ENCODE measurements at places on chromosomes 11 and 22.

DNA sequence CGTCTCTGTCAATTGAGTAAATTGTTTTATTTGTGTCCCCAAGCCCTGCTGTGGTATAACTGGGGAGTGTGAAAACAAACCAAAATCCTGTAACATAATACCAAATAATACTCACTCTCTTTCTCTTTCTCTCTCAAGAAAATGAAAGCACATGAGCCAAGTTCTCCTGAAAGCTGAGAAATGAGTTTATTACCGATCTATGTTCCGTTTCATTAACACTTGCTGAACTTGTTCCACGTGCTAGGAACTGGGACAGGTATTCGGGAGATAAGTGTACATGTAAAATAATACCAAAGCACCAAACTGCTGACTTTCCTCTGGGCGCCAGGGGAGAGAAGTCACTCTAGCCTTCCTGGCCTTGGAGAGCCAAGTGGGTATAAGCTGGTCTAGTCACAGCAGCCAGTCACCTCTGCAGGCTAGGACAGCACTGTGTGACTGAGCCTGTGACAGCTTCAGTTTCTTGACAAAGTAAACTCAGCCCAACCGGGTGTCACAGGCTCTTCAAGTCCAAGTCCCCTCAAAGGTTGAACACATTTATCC lies 23.1 kb downstream of the CD6 start:
- DNase-seq = no peak

DNA sequence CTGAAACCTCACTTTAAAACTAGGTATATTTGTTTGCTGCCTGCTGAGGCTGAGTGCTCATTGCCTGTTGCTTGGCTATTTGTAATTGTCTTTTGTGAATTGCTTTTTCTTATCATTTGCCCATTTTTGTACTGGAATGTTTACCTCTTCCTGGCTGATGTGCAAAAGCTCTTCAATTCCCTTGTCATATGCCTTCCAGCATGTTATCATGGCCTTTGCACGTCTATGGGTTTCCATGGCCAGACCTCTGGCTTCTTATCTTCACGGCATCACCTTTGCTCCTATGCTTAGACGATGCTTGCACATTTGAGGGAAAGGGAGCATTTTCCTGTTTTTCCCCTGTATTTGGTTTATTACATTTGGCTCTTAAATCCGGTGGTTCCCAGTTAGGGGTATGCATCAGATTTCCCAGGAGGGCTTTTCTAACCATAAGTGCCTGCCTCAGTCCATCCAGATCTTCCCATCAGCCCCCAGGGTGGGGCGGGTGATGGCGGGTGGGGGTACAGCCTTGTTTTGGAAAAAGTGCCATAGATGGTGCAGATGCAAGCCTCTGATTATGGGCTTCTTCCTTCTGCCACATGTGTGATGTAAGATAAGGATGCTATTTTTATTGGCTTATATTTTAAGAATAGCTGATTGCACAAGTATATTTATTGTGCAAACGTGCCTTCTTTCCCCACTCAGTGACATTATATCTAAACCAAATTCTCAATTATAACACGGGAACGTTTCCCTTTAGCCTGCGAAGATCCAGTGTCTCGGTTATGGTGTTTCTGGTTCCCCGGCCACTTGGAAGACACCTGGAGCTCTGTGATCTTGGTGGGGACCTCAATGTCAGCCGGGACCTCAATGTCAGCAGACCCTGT lies 70.6 kb upstream of the SEPTIN5 start:
- DNase-seq = no peak

- no peak for DNase-seq
Measured at GRCh38 chr11:82176365-82176764, 557.3 kb downstream of the FAM181B start.

DNA sequence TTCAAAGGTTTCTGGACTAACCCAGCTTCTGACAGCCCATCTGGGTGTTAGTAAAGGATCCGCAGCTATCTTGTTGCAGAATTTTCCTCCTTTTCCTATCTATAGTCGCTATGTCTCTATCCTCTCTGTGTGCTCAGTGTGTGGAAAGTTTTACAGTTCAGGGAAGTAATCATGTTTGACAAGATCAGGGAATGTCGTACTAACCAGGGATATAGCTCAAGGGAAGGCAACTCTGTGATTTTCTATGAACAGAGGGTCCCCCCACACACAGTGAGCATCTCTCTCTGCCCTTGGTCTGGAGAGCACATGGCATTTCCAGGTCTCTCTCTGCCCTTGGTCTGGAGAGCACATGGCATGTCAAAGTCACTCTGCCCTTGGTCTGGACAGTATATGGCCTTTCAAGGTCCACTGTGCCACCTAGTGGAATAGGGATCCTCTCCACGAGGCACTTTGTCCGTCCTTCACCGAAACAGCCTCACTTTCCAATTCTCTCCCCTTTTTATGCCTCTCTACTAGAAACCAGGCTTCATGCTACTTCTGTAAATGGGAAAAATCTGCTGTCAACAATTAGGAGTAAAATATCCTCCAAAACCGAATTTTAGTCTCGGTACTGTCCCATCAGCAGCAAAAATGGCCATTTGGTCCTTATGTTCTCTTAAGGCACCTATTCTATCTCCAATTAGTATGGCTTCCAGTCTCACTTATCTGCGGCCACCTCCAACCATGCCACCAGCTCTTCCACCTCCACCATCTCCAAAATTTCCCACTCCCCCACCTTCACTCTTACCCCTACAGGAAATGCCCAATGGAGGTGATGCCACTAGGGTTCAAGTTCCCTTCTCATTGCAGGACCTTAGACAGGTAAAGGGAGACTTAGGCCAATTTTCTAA lies 88.7 kb downstream of the IGLL5 start:
- no peak for DNase-seq

- no peak for DNase-seq
Measured at GRCh38 chr11:80748207-80748925, 1307.5 kb upstream of the TENM4 start.

- no peak for DNase-seq
Measured at GRCh38 chr11:1728301-1728700, 22.1 kb downstream of the IFITM10 start.

GRCh38 chr11:69049490-69049867 lies 747 bp downstream of the TPCN2 start:
- peak; percentile 74 for DNase-seq

DNA sequence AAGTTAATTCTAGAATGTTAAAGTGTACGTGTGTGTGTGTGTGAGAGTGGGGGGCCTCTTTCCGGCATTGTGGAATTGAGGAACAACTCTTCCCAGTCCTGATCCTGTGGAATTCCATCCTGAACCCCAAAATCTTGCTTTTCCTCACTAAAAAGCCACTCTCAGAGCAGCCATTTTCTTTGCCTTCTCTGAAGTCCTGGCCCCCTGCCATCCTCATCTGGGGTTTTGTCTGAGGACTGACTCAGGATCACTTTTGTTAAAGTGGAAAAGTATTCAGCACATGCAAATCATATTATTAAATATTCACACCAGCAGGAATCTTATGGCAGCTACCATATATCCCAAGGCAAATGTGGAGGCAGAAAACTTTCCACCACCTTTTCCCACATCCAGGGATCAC lies 3.8 kb downstream of the SCN4B start:
- no peak for DNase-seq

DNA sequence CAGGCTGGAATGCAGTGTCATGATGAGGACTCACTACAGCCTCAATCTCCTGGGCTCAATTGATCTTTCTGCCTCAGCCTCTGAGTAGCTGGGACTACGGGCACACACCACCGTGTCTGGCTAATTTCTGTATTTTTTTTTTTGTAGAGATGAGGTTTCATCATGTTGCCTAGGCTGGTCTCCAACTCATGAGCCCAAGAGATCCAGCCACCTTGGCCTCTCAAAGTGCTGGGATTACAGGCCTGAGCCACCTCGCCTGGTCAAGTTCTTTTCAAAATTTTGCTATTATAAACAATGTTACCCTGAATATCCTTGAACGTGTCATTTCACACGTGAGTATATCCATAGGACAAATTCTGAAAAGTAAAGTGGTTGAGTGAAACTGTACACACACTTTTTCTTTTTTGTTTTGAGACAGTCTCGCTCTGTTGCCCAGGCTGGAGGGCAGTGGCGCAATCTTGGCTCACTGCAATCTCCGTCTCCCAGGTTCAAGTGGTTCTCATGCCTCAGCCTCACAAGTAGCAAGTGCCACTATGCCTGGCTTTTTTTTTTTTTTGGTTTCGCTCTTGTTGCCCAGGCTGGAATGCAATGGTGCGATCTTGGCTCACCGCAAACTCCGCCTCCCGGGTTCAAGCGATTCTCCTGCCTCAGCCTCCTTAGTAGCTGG lies 21.6 kb upstream of the EP300 start:
- DNase-seq = no peak

GRCh38 chr11:7595951-7596350 lies 77.3 kb downstream of the CYB5R2 start:
- no peak for DNase-seq

DNA sequence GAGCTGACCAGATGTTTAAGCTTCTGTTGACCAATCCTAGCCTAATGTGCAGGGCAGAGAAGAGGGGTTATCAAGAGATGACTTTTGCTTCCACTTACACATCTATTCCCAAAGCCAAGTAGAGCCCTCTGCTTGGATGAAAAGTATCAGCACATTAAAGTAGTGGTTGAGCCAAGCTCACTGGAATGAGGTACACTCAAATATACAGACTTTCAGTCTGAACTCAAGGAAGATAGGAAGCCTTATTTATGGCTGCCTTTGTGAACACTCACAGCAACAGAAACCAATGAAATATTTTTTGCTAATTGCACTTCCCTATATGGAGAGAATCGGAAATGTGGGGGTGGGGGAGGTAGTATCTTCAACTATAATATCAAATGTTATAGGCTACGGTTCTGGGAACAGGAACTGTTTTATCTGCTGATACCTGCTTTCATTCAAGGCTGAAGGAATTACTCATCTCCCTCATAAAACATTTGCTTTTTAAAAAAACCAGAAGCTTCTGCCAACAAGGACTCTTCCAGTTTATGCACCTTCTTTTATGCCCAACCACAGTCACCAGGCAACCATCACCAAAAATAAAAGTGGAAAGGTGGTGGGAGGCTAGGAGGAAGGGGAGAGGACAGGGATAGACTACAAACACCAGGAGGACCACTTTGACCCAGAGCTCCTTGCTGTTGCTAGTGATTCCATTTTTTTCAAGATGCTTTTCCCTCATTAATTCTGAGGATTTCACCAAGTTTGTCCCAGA lies 91.2 kb downstream of the CLPB start:
- DNase-seq = peak; percentile 59

- DNase-seq = no peak
Measured at GRCh38 chr11:107050121-107050520, 31.8 kb upstream of the GUCY1A2 start.

DNA sequence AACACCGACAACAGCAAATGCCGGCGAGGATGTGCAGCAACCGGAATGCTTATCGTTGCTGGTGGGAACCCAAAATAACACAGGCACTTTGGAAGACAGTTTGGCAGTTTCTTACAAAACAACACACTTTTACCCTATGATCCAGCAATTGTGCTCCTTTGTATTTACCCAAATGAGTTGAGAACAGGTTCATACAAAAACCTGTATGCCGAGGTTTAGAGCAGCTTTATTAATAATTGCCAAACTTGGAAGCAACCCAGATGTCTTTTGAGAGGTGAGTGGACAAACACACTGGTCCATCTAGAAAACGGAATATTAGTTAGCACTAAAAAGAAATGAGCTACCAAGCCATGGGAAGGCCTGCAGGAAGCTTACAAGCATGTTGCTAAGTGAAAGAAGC lies 118.9 kb downstream of the CTTN start:
- DNase-seq = no peak

DNA sequence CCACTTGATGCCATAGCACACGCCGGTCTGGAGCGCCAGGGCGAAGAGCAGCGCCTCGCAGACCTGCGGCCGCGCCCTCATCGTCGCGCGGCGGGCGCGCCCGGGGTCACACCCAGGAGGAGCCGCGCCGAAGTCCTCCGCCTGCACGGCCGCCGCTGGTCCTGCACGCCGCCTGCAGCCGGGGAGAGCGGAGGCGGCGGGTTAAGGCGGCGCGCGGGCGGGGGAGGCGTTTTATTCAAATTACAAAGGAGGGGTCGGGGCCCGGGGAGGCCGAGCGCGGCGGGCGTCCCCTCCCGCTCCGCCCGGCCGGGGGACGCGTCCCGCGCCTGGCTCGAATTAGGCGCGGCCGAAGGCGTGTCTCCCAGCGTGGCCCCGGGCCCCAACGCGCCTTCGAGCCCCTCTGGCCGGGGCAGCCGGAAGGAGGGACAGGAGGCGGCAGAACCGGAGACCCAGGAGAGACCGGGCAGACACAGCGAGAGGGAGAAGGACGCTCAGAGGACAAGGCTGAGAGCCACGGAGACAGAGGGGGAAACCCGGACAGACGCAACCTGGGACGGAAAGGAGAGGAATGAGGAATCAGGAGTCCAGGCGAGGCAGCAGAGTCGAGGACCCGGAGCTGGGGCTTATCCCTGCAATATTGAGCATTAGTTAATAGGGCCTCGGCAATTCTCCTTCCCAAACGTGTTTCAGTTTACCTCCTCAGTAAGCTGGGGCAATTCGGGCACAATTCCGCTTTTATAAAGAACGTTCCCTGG lies at the start of gene WNT11:
WNT11 (minus strand) TSS at position 176 of the 755 bp plus-strand sequence; CDS start at position 81, 95 bp downstream.
- peak; percentile 41 for DNase-seq

DNA sequence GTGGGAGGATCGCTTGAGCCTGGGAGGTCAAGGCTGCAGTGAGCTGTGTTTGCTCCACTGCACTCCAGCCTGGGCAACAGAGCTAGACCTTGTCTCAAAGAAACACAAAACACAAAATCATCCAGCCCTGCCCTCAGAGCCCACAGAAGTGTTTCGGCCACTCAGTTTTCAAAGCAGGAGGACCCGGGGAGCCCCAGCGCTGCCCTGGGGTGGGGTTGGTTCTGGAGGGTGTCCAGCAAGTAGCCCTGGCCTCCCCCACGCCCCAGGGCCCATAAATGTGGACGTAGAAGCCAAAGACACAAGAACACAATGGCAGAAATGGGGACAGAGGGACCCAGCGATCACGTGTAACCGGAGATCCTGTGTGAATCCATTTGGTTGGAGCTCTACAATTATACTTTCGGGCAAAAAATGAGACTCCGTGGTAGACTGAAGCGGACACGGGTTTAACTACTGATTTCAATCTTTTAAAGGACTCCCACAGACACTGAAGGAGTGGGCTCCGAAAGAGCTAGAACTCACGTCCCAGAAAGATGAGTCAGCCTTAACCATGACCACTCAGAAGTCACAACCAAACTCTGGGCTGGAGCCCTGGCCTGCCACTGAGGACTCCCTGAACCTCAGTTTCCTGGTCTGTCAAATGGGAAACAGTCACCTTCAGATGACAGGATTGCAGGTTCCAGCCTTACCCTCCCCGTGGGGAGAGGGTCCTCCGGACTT lies 9.0 kb upstream of the CYTH4 start:
- peak; percentile 82 for DNase-seq
